Osteoblast (primary cell): ENCODE measurements at places on chromosomes 5 and 9. TPM values are rescaled to one million over a fixed set of nuclear protein-coding genes. Genes with fewer than 3 reads are reported as not detected.

SPATA6L gene
- total RNA-seq: 0.72 and 1.2 TPM in 2 replicates

HSPB3 gene
- not detected in 2 replicates for total RNA-seq

OTP gene
- under 0.01 TPM in 1 of 2 replicates, not detected in the other for total RNA-seq

TEX10 gene
- total RNA-seq: 29.3 and 35.9 TPM in 2 replicates

EQTN gene
- total RNA-seq: not detected in 2 replicates

ANKRD18A gene
- total RNA-seq: under 0.01 TPM in 1 of 2 replicates, not detected in the other

ITK gene
- under 0.01 TPM in 1 of 2 replicates, not detected in the other for total RNA-seq

C5orf58 gene
- total RNA-seq: not detected in 2 replicates

GPX8 gene
- total RNA-seq: 143 and 158 TPM in 2 replicates

CACFD1 gene
- total RNA-seq: 8.0 and 9.0 TPM in 2 replicates

NEUROG1 gene
- not detected in 2 replicates for total RNA-seq

CDH9 gene
- not detected in 2 replicates for total RNA-seq

CCNO gene
- 1.4 and 2.1 TPM in 2 replicates for total RNA-seq

PCSK5 gene
- total RNA-seq: 13.3 and 14.5 TPM in 2 replicates

EGFLAM gene
- 11.2 and 13.8 TPM in 2 replicates for total RNA-seq
